ENCODE measurements at places on chromosomes 3 and 15.

- no peak for DNase-seq
Observed at GRCh38 chr15:80093854-80094418, 34.5 kb downstream of the ZFAND6 start.

- DNase-seq, result no peak
Observed at GRCh38 chr3:121974601-121975111, 47.4 kb downstream of the ILDR1 start.

DNA sequence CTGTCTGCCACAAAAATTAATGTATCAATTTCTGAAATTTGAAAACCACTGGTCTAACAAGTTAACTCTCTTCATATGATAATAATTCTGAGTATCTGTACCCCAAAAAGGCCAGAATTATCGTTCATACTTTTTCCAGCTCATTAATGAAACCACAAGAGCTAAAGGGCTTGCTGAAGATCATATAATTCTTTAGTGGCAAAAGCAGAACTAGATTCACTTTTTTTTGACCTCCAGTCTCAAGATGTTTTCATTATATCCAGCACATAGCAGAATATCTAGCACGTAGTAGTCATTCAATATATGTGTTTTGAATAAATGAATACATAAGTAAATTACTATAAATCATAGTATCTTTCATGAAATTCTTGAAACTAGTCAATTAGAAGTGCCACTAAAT is 246.7 kb upstream of the KCNH8 start:
- no peak for DNase-seq

DNA sequence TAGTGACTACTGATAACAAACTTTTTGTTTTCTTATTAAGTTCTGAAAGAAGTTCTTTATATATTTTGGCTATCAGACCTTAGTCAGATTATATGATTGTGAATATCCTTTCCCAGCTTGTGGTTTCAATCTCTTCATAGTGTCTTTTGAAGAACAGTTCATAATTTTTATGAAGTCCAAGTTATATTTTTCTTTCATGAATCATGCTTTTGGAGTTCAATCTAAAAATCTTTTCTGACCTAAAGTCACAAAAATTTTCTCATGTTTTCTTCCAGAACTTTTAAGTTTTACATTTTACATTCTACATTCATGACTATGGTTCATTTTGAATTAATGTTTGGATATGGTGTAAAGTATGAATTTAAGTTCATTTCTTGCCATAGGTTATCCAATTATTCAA is 34.2 kb upstream of the OCA2 start:
- DNase-seq, result no peak

GRCh38 chr15:84947947-84948830 is 33.5 kb upstream of the PDE8A start:
- DNase-seq, result no peak

DNA sequence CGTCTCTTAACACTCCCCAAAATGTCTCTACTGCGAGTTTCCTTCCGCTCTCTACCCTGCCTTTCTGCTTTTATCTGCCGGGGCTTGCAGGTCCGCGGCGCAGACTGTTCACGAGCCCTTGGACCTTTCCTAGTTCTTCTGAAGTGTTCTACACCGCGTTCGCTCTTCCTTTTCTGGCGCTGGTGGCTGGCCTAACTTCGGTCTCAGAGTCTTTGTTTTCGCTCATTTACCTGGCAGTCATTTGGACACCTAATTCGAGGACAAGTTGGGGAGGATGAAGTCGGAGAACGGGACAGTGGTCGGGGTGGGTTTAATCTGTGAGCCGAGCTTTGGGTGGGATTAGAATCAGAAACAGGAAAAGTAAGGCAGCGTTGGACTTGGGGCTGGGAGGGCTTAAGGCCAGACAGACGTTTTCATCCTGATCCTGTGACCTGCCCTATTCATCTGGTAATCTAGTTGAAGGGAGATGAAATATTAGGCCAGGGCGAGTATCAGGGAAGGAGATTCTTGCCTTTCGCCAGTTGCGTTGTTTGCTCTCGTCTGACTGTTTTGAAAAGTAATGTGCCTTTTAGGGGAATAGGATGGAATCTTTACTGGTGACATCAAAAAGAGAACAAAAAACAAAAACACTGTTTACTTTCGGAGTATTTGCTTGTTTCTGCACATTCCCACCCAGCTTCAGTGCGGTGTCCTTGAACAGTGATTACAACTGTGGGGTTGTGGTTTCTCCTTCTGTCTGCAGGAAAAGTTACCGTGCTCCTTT is 1.8 kb downstream of the DIPK2A start:
- peak; percentile 63 for DNase-seq

- no peak for DNase-seq
Observed at GRCh38 chr15:77387365-77388105, 32.4 kb downstream of the PEAK1 start.

GRCh38 chr3:133948131-133948810 is 52.6 kb upstream of the RAB6B start:
- DNase-seq, result no peak

- no peak for DNase-seq
Observed at GRCh38 chr3:133926736-133927539, 31.3 kb upstream of the RAB6B start.

DNA sequence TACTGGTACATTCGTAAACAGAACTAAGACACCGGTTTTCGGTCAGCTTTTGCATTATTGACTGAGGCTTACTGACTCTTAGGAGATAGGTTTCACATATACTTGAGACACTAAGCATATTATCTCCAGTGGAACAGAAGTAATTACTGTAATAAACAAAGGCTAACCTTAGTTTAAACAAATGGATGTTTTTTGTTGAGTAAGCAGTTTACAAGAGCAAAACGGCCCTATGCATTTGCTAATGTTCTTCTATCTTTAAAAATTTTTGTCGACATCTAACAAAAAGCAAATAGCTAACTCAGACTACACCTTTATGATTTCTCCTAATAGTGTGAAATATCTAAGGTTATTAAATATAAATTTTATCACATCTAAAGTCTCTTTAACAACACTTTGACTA is 664.5 kb downstream of the ROBO1 start:
- no peak for DNase-seq

DNA sequence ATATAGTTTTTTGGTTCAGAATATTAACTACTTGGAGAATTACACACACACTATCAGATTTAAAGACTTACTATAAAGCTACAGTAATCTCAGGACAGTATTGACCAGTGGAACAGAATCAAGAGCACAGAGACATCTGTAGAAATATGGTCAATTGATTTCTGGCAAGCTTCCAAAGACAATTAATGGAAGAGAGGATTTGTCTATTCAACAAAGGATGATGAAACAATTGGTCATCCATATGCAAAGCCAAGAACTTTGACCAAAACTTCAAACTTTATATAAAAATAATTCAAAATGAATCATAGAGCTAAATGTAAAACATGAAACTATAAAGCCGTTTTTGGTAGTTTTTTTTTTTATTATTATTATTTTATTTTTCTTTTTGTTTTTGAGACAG is 29.8 kb upstream of the MB21D2 start:
- no peak for DNase-seq

GRCh38 chr3:151330379-151330778 is 1.0 kb upstream of the P2RY13 start:
- DNase-seq, result no peak

DNA sequence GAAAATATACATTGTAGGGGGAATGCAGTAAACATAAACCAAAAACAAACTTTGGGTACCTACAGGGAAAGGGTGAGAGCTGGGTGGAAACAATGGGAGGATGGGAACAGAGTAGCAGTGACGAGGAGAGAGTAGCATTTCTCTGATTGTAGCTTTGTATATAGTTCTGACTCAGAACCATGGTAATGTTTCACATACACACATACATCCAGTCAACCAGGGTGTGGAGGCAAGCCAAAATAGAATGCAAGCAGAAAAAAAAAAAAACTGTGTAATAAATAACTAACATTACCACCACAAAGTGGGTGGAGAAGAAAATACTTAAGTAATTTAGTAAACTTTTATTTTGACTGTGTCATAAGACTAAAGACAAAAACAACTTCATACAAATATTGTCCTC is 27.2 kb downstream of the BCL2A1 start:
- no peak for DNase-seq

DNA sequence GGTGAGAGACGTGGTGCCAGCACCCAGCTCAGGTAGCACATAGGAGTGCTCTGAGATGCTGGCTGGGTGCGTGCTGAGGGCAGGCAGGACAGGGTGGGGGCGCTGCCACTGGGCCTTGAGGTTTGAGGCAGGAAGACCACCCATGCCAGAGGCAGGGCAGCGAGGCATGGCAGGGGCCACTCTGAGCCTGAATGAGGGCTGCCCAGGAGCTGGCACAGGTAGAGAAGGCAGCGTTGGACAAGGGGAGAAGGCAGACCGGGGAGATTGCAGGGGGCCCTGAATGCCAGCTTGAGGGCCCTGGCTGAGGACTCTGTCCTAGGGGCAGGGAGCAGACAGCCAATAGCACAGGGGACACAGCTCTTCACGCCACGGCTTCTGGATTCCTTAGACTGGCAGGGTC is 50.2 kb downstream of the ADAMTS7 start:
- no peak for DNase-seq

GRCh38 chr15:33095641-33096040 is 98.9 kb downstream of the FMN1 start:
- no peak for DNase-seq

All from HCT116 (cell line).